ENCODE measurements at places on chromosomes 5 and 9. TPM values are rescaled to one million over a fixed set of nuclear protein-coding genes. Genes with fewer than 3 reads are reported as not detected.

PAEP gene
- total RNA-seq: not detected

LHX3 gene
- total RNA-seq: not detected

ADAMTS13 gene
- 2.5 TPM for total RNA-seq

FOXD4L6 gene
- total RNA-seq: not detected

UNC5A gene
- total RNA-seq: not detected

OR13F1 gene
- total RNA-seq: not detected

NMUR2 gene
- total RNA-seq: not detected

LCN9 gene
- not detected for total RNA-seq

BRINP1 gene
- total RNA-seq: not detected

CDH6 gene
- not detected for total RNA-seq

OR1J2 gene
- total RNA-seq: not detected

EDIL3 gene
- not detected for total RNA-seq

PCDHB15 gene
- total RNA-seq: not detected

GPRIN1 gene
- 2.5 TPM for total RNA-seq

MLANA gene
- not detected for total RNA-seq

ACTBL2 gene
- total RNA-seq: not detected

ADAMTS2 gene
- total RNA-seq: not detected

ENC1 gene
- total RNA-seq: 0.55 TPM

ECPAS gene
- total RNA-seq: 55.9 TPM

CCL27 gene
- not detected for total RNA-seq

ZNF883 gene
- total RNA-seq: 0.76 TPM

C5orf52 gene
- total RNA-seq: not detected

CCDC171 gene
- 1.9 TPM for total RNA-seq

LIFR gene
- not detected for total RNA-seq

LCN1 gene
- total RNA-seq: not detected

TAF11L5 gene
- total RNA-seq: not detected

NCBP1 gene
- total RNA-seq: 45.1 TPM

RMND5B gene
- 3.8 TPM for total RNA-seq

FBXL7 gene
- total RNA-seq: not detected

CHD1 gene
- 46.0 TPM for total RNA-seq

FGF1 gene
- total RNA-seq: not detected

SHOC1 gene
- total RNA-seq: not detected

SOHLH1 gene
- total RNA-seq: not detected

LRRC70 gene
- total RNA-seq: 1.4 TPM

PCDHAC2 gene
- not detected for total RNA-seq

STPG3 gene
- total RNA-seq: not detected

ACOT12 gene
- total RNA-seq: not detected

HIGD2A gene
- 129 TPM for total RNA-seq

FOXD4L3 gene
- total RNA-seq: 0.13 TPM

HTR4 gene
- total RNA-seq: not detected

FOXD4L4 gene
- total RNA-seq: 0.18 TPM

KIF20A gene
- 72.0 TPM for total RNA-seq

SLC34A3 gene
- not detected for total RNA-seq

KIAA0825 gene
- 2.0 TPM for total RNA-seq

INSL4 gene
- total RNA-seq: not detected

ERBIN gene
- total RNA-seq: 46.9 TPM

GARIN3 gene
- total RNA-seq: not detected

SLC45A2 gene
- not detected for total RNA-seq

PCDHA4 gene
- total RNA-seq: not detected

CYLC2 gene
- not detected for total RNA-seq

RNF14 gene
- 22.2 TPM for total RNA-seq

BHMT2 gene
- total RNA-seq: not detected

C1QTNF3 gene
- 2.8 TPM for total RNA-seq

SLC4A9 gene
- total RNA-seq: 0.13 TPM

TMEM215 gene
- not detected for total RNA-seq

Measured in activated CD8-positive, alpha-beta T cell treated with anti-CD3 and anti-CD28 coated beads, Interleukin-2, amount 10 ng/mL, durations not matched to agents 7 days and 5 days (primary cell).